ENCODE measurements at places on chromosomes 2 and 18.
A peak's percentile ranks its signal among the peaks of the same experiment; 100 is the strongest.

DNA sequence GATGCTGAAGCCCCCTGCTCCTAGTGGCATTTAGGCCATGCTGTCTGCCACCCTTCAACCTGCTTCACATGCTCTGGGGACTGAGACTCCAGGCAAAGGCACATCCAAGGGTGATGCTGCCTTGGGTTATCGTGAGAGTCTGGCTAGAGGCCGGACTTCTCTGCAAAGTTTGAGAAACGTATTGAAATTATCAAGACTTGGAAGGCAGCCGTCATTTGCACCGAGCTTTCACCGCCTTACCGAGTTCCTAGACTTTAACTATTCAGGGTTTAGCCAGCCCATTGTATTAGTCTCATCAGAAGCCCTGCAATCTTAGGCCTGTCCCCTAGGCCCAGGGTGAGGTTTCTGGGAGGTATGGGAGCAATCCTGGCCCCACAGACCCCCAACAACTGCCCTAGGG lies 34.0 kb downstream of the RDH14 start:
- no peak for DNase-seq

DNA sequence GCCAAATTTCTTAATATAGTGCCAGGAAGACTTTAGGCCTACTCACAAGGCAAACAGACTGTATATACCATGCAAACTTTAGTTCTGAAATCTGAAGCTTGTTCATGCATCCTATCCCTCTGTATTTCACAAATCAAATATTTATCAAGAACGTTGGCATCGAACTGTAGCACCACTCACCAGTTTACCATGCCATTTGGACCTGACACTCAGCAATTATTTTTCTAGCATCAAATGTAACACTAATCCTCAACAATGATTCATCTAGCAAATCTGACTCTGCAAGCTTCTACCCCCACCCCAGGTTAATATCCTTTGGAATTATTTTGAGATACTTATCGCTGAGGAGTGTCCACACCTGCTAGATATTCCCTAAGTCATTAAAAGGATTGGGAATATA lies 1506.6 kb downstream of the LRP1B start:
- DNase-seq, result no peak

DNA sequence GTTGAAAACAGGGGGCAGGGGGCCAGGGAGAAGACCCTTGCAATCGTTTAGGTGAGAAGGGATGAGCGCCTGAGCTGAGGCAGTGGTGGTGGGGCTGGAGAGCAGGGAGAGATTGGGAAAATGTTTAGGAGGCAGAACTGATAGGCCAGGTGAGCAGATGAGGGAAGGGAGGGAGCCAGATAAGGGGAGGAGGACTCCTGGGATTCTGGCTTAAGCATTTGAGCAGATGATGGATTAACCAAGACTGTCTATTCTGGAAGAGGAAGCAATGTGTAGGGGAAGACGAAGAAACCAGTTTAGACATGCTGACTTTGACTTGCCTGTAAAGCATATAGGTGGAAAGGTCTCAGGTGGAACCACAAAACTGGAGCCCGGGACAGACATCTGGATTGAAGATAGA lies 49.9 kb upstream of the ASPRV1 start:
- DNase-seq, result no peak

DNA sequence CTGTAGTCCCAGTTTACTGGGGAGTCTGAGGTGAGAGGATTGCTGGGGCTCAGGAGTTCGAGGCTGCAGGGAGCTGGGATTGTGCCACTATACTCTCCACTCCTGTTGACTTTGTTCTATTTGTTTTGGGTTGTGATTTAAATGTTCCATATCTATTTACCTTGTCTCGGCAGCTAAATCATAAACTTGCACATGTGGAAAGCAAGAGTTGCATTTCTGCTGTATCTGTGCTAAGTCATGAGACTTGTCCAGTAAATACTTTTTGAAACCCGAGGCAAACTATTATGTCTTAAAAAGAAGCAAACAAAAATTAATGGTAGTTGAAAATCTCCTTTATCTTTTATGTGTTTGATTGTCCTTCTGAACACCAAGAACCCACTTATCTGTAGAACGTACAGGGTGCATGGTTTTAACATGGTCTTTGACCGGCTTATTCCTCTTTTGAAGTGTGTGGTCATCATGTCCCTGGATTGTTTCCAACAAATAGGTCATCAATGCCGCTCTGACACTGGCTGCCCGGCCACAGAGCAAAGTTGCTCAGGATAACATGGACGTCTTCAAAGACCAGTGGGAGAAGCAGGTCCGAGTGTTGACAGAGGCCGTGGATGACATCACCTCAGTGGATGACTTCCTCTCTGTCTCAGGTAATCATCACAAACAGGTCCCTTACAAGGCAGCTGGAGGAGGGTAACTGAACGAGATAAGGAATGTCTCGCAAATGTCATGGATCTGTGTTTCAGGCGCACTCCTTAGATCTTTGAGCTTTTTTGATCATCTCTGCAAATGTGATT lies 241.1 kb upstream of the LRRTM1 start:
- no peak for DNase-seq

- DNase-seq, result no peak
Measured at GRCh38 chr2:23414871-23415270, 29.9 kb downstream of the KLHL29 start.

GRCh38 chr2:188203776-188204175 lies 87.9 kb upstream of the GULP1 start:
- no peak for DNase-seq

GRCh38 chr2:214377286-214377624 lies 33.6 kb upstream of the VWC2L start:
- DNase-seq, result no peak

GRCh38 chr2:128774320-128775216 lies 455.9 kb upstream of the HS6ST1 start:
- no peak for DNase-seq

DNA sequence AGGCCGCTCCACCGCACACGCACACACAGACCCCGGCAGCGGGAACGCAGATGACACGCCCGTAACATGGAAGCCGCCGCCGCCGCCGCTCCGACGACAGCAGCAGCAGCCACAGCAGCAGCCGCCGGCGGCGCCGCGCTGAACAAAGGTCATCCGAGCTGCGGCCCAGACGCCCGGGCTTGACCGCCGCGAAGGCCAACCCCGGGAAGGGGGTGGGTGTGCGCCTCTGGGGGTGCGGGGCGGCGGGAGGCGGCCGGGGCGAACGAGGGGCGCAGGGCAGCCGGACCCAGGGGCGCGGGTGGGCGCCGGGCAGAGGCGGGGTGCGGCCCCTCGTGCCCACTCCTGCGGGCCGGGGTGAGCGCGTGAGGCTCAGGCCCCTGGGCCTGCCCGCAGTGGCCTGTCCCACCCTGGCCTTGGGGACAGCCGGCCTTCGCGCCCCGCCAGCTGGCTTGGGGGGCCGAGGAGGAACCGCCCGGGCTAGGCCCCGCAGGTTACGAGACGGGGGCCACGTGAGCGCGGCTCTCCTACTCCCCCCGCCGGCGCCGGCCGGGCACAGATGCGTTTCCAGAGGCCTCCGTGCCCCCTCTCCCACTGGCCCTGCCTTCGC lies 1.0 kb upstream of the ZNF532 start:
- DNase-seq, result peak; percentile 24

GRCh38 chr18:41526054-41526453 lies 429.0 kb upstream of the PIK3C3 start:
- no peak for DNase-seq

GRCh38 chr18:68314403-68314802 lies 400.5 kb downstream of the TMX3 start:
- DNase-seq, result no peak

DNA sequence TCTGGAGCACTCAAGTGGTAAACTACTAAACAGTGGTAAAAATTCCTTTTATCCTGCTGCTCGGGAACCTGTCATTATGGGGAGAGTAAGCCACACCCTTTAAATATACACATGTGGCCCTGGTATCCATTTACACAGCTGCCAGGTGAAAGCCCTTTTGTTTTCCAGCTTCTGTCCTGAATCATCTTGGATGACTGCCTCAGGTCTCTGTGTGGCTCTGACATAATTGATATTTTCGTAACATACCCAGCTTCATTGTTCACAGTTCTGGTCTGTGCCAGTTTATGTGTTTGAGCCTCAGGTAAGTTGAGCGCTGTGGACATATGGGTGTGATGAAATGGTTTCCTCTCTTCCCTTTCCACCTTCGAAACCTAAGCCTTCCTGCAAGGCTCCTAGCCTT lies 15.7 kb upstream of the TTC39C start:
- no peak for DNase-seq

GRCh38 chr18:58400331-58400870 lies 228.5 kb downstream of the ALPK2 start:
- DNase-seq, result no peak

- DNase-seq, result no peak
Measured at GRCh38 chr2:196415384-196415783, 224.1 kb upstream of the CCDC150 start.

DNA sequence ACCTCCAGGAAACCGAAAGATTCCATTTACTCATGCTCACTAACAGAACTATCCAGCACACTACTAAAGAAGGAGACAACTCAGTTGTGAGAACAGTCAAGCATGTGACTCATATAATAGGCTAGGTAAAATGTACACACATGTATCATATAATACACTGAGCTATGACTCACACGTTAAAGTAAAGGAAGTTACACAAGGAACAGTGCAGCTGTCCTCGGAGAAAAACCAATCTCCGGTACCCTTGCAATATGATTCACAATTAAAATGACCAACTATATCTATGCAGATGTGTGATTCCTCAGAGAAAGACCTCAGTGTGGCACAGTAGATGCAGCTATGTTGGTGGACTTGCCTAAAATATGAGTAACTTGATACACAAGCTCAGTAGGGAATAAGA lies 76.5 kb downstream of the STRN start:
- DNase-seq, result no peak

GRCh38 chr2:241532733-241533601 lies 24.6 kb upstream of the STK25 start:
- DNase-seq, result no peak

GRCh38 chr2:237648016-237648381 lies 20.6 kb downstream of the LRRFIP1 start:
- no peak for DNase-seq

- no peak for DNase-seq
Measured at GRCh38 chr2:189050165-189050712, 76.1 kb downstream of the COL3A1 start.

- no peak for DNase-seq
Measured at GRCh38 chr2:56347881-56348280, 164.1 kb downstream of the CCDC85A start.

DNA sequence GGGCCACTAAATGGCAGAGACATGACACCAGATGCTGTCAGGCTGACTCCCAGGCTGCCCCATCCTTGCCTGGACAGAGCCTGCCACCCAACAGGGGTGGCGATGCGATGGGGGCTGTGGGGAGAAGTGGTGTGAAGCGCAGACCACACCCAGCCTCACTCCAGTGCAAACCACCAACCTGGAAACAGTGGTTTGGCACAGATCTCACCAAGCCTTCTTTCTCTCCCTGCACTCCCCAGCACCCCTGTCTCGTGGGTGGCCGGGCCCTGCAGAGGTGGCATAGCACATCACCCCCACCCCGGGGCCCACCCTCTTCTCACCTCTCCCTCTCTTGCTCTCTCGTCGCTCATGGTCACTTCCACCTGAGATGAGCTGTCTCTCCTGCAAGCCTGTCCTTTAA lies 32.6 kb downstream of the CIB4 start:
- DNase-seq, result no peak

DNA sequence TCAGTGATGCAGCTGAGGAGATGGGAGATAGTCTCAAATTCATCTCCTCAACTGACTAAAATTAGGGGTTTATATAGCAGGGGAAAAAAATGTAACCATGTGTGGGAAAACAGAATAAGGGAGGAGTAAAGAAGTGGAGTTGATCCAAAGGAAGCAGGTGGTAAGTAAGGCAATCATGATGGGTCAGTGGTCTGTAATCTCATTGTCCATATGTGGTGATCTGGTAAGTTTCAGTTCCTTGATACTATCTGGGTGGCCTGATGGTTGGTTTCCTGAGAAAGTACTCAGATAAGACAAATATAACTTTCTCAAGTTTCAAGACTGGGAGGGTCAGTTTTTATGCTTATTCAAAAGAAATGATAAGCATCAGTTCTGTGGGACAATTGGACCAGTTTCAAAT lies 312.3 kb upstream of the KCNJ3 start:
- no peak for DNase-seq

GRCh38 chr18:26255695-26256622 lies 29.7 kb downstream of the TAF4B start:
- no peak for DNase-seq

- DNase-seq, result peak; percentile 16
Measured at GRCh38 chr2:161426922-161427663, 11.0 kb downstream of the TBR1 start.

DNA sequence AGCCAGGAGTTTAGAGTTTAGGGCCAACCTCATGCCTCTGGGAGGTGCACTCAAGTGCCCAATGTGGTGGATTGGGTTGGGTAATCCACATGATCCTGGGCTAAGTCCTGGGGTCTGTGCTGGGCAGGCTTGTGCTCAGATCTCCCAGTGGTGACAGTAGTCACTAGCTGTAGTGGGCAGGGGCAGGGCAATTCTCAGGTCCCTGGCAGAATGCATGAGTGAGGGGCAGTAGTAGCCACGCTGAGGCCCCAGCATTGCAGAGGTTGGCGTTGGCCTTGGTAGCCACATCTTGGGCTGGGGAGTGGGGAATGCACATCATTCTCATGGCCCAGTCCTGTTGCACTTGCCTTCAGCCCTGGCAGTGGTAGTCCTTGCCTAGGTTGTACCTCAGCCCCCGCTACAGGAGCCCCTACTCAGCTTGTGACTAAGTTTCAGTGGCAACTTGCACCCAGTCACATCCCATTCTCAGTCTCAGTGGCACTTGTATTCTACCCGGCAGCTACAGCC lies 269.9 kb downstream of the GULP1 start:
- DNase-seq, result no peak

GRCh38 chr18:10689236-10690034 lies 163.6 kb downstream of the NAPG start:
- no peak for DNase-seq

DNA sequence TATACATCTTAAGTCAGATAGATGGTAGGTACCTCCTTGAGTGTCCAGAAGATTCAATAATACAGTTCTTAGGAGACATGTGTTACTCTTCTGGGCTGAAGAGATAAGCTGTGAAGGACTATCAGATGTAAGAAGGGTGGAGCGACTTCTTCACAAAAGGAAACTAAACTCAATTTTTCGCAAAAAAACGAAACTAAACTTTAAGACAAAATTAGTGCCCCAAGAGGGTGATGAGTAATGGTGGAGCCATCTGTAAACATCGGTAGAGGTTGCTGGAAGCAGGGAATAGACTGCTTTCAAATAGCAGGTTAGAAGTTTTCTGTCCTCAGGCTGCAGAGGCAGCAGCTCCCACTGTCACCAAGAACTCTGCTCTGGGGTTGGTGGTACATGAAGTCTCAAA lies 111.6 kb upstream of the TACR1 start:
- no peak for DNase-seq

DNA sequence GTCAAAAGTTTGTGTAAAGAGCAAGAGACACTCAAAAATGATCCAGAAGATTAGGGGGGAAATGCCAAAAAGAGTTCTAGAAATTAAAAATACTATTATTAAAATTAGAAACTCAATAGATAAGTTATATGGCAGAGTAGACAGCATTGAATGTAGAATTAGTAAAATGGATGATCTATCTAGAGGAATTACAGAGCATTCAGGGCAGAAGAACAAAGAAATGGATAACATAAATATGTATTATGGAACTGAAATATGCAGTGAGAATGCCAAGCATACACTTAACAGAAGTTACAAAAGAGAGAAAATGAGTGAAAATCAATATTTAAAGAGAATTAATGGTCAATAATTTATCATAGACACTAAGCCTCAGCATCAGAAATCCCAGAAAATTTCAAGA lies 33.2 kb upstream of the OR6B3 start:
- DNase-seq, result no peak

GRCh38 chr2:157760949-157761348 lies 115.2 kb downstream of the ACVR1 start:
- no peak for DNase-seq

Measured in stimulated activated naive CD8-positive, alpha-beta T cell treated with anti-CD3 and anti-CD28 coated beads, Interleukin-15, amount 100 ng/mL, for 72 hours (primary cell).